Activated CD4-positive, CD25-positive, alpha-beta regulatory T cell (primary cell): ENCODE measurements at places on chromosomes 6 and 20.

GRCh38 chr6:29319931-29320330 is 18.4 kb downstream of the OR14J1 start:
- no peak for DNase-seq

DNA sequence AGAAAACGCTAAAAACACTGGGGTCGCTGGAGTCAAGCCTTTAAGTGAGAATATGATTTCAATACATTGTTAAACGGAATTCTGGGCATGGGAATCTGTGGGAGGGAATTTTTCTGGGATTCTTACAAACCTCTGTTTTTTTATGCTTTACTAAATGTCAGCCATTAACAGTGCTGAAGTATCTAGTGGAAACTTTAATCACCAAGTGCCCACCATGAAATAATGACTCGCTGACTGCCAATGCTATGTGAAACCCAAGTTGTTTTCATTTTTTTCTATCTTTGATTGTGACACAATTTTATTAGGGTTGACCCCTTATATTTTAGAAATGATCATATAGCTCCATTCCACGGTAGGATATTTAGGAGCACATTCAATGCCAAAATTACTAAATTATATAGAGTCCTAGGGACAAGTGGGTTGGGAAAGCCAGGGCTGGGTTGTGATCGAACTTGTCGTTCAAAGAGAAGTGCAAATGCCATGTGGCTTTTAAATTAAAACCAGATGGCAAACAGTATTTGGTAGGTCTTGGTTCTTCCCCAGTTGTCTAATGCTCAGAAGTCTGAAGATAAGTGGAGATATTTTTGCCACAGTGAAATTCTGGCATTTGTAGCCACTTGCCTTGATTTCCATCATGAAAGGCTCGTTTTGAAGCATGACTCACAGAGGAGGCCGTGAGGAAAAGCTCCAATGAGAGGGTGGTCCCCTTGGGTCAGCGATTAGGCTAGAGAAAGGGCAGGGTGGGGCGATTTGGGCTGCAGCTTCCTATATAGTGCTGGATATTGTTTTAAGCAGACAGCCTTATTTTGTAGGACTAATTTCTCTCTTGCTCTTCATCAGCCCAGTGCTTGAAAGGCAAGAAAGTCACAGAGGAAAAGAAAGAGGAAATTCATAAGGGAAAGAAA is 254.4 kb upstream of the JAG1 start:
- no peak for DNase-seq

GRCh38 chr6:79946272-79947190 is 822 bp downstream of the ELOVL4 start:
- no peak for DNase-seq

- no peak for DNase-seq
Measured at GRCh38 chr6:162857326-162857725, 129.6 kb downstream of the PACRG start.

DNA sequence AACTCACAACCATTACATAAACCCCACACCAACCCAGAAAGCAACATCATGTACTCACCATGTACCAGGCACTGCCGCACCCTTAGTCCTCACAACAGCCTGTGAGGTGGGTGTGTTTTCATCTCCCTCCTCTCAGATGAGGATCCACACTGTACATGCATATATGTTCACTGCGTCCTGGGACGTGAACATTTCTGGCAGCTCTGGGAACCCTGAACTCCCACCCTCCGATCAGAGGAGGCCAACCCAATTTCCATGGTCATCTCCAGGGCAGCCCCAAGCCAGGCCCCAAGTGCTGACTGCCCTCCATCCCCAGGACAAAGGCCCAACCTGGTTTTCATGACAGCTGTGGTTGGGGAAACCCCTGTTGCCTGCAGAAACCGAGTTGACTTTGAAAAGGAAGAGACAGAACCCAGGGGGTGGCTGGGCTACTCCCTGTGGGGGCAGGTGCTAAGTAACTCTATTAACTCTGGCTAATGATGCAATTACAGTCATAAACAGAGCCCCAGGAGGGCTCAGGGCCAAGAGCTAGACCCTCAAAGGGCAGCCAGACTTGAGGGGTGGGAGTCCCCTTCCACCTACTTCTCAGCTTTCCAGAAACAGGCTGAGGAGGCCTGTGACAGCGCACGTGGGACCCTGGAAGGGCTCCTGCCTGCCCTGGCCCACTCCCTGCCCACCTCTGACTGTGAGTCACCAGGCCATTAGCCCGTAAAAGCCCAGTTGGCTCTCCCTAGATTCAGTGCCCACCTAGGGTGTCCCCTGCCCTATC is 2.6 kb downstream of the TFEB start:
- DNase-seq, result no peak

GRCh38 chr20:31685853-31686643 is 36.6 kb downstream of the BCL2L1 start:
- no peak for DNase-seq

GRCh38 chr6:77298283-77298682 is 165.0 kb downstream of the HTR1B start:
- no peak for DNase-seq

- no peak for DNase-seq
Measured at GRCh38 chr6:68235326-68235784, 399.7 kb upstream of the ADGRB3 start.

DNA sequence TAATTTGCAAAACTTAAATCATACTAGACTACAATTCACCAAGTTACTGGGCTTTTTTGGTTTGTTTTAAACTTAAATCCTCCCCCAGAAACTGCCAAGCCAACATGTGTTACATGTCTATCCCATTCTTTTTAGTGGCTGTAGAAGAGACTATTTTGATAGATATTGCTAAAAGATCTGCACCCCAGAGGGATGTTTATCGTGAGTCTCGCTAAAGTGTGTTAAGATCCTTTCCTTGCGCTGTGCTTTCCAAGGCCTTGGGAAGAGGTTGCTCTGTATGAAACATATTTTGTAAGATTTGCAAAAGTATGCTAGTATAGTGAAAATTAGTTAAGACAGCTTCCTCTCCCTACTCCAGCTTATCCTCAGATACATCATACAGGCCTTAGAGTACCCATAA is 63.0 kb downstream of the GPX5 start:
- no peak for DNase-seq

- no peak for DNase-seq
Measured at GRCh38 chr6:3102875-3103274, 15.6 kb upstream of the BPHL start.

GRCh38 chr6:53090576-53090975 is 25.4 kb downstream of the FBXO9 start:
- DNase-seq, result no peak

DNA sequence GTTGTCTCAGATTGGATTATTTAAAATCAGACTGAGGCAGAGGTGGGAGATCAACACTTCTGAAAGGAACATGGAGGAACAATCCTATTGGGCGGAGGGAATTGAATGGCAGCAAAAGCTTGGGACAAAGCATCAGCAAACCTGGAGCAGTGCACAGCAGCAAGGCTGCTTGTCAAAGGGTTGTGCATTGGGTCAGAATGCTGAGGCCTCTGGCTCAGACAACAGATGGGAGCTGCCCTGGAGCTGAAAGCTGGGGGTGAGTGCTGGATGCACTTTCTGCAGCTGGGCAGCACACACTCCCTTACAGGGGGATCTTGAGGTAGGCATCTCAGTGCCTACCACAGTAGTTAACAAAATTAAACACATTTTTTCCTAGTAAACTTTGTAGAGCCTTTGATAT is 634.4 kb upstream of the MMS22L start:
- DNase-seq, result no peak

DNA sequence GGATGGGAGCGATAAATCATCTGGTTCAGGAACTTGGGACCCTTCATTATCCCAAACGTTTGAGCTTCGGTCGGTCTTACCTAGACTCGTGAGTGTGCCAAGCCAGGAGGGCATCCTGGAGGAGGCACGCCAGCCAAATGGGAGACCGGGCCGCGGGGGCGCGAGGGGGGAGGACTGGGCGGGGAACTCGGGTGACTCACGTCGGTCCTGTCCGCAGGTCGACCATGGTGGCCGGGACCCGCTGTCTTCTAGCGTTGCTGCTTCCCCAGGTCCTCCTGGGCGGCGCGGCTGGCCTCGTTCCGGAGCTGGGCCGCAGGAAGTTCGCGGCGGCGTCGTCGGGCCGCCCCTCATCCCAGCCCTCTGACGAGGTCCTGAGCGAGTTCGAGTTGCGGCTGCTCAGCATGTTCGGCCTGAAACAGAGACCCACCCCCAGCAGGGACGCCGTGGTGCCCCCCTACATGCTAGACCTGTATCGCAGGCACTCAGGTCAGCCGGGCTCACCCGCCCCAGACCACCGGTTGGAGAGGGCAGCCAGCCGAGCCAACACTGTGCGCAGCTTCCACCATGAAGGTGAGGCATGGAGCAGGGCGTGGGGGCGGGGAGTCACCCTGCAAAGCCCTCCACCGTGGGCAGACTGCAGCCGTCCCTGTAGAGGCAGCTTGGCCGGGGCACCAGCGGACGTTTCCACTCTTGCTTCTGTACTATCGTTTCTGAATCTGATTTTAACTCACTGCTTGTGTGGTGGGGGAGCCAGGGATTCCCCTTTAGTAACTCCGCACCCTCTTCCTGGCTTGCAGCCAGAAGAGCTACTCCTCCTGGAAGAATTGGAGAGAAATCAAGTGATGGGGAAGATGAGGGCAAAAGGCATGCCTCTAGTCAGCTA is 2.7 kb downstream of the BMP2 start:
- no peak for DNase-seq

GRCh38 chr20:17712708-17713107 is 12.9 kb downstream of the BANF2 start:
- no peak for DNase-seq

DNA sequence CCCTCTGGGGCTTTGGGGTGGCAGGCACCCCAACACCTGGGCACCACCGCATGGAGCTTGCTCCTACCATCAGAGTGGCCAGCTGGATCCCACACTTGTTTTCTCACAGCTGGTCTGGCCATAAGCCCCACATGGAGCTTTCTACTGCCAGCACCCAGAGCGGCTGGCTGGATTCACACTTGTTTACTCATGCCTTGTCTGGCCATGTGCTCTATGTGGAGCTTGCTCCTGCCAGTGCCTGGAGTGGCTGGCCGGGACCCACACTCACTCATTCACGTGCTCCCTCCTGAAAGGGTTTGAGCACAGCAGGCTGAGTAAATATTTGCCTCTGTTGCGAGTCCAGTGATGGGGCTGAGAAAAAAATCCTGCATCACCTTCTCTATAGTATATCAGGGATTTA is 487.0 kb downstream of the CD109 start:
- no peak for DNase-seq

- no peak for DNase-seq
Measured at GRCh38 chr6:129485746-129486145, 224.2 kb downstream of the ARHGAP18 start.

GRCh38 chr6:16270178-16270794 is 31.9 kb downstream of the GMPR start:
- no peak for DNase-seq

DNA sequence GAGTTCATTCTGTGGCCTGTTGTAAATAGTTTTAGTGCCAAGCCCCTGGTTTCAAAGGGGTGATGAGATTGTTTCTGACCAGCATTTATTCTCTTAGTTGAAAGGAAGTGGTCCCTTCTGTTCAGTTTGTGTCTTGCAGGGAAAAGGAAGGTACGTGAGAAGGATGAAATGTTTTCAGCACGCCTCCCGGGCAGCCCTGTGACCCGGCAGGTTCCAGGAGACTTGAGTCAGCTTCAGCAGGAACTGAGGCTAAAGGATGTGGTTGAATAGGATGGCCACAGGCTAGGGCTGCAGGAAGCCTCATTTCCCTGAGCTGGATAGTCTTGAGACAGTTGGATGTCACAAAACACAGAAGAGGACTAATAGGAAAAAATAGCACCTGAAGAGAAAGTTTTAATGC is 132.4 kb upstream of the SYNDIG1 start:
- no peak for DNase-seq

- no peak for DNase-seq
Measured at GRCh38 chr6:112041535-112041934, 12.4 kb upstream of the CCN6 start.

- DNase-seq, result no peak
Measured at GRCh38 chr6:22526736-22527135, 42.6 kb upstream of the HDGFL1 start.

- no peak for DNase-seq
Measured at GRCh38 chr20:17808357-17808756, 108.6 kb downstream of the BANF2 start.

- DNase-seq, result no peak
Measured at GRCh38 chr6:37650071-37650481, 47.6 kb downstream of the MDGA1 start.

GRCh38 chr6:14451594-14452374 is 334.2 kb downstream of the CD83 start:
- no peak for DNase-seq
